CD4-positive, alpha-beta T cell treated with Interleukin-21 for 1 hour (primary cell): ENCODE measurements at places on chromosomes 7 and 10.

DNA sequence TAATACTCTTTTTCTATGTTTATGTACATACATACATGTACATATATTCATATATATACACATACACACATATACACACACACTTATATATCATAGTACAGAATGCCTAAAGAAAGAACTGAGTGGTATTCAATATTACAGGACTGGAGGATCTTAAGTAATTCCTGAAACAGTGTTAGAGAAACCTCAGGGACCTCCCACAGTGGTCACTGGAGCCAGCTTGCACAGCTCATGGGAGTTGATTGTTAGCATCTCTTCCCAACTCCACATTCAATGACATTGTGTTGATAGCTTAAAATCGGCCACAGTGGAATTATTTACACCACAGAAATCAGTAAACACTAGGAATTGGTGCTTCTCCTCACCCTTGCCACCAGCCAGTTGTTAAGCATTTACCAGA is 6.0 kb downstream of the LRRC17 start:
- no peak for DNase-seq

DNA sequence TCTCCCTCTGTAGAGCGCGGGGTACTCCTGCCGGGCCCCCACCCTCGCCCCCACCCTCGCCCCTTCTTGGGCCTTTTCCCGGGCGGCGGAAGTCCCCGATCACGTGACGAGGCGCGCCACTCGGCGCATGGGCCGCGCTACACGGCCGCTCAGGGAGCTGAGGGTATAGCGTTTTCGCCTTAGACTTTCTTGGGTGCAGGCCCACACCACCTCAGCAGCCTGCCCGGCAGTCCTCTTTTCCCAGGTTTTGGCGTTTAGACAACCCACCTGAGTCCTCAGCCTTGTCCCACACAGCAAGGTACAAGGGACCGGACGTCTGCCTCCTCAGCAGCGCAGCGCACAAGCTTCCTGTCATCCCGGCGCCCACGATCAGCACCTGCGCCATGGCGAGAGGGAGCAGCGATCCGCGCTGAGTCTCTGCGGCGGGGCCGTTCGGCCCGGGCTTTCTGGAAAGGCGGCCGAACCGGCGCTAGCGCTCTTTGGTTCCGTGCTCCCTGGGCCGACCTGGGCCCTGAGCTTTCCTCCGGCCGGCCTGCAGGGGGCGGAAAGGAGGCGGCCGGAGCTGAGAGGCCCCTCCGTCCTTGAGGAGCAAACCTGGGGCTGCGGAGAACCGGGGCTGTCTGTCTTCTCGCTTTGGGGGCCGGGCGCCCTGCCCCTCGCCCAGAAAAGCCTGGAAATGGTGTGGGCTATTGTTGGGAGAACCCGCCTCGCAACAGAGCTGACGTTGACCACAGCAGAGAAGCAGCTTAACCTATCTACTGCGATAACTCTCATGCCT is at the start of gene RNLS:
RNLS (minus strand) TSS at position 513 of the 778 bp plus-strand sequence.
- peak; percentile 74 for DNase-seq

- DNase-seq = no peak
Measured at GRCh38 chr7:6640246-6640721, 3.2 kb downstream of the ZNF316 start.

DNA sequence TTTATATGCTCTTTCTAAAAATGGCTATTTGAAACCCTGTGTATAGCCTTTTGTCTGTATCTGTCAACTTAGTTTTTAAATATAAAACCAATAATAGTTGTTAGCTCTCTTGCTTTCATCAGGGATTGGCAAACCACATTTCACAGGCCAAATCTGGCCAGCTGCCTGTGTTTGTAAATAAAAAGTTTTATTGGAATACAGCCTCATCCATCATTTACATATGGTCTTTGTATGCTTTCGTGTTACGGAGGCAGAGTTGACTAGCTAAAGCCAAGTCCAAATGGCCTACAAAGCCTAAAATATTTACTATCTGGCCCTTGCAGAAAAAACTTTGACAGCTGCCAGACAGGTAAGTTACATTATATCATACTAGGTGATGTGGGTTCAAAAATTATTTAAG is 235.0 kb downstream of the BICC1 start:
- no peak for DNase-seq

- DNase-seq = no peak
Measured at GRCh38 chr10:1358860-1359625, 302.9 kb downstream of the WDR37 start.

- no peak for DNase-seq
Measured at GRCh38 chr7:80047032-80047431, 87.6 kb upstream of the GNAI1 start.

- DNase-seq = no peak
Measured at GRCh38 chr7:80134115-80134535, 506 bp upstream of the GNAI1 start.

GRCh38 chr7:102834999-102835398 is 77.8 kb upstream of the LRRC17 start:
- DNase-seq = no peak

- no peak for DNase-seq
Measured at GRCh38 chr7:110448918-110449317, 642.0 kb upstream of the LRRN3 start.

GRCh38 chr7:114026486-114027089 is 107.8 kb upstream of the PPP1R3A start:
- DNase-seq = peak; percentile 70

DNA sequence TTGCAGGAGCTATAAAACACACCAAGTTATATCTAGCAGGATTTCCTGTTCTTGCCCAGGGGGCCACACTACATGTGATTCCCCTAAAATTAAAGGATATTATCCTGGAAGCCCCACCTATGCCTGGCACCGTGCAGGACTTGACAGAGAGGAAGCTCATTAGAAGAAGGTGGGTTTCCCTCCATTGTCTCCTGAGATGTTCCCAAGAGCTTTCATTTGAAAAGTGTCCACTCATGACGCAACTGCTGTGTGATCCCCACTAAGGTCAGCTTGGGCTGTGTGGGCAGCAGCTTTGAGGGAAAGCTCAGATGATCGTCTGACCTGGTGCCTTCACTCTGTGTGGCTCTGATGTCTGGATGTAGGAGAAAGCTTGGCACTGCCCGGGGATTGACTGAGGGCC is 53.5 kb downstream of the RAMP3 start:
- DNase-seq = no peak

- no peak for DNase-seq
Measured at GRCh38 chr7:101722247-101722646, 93.2 kb upstream of the MYL10 start.

DNA sequence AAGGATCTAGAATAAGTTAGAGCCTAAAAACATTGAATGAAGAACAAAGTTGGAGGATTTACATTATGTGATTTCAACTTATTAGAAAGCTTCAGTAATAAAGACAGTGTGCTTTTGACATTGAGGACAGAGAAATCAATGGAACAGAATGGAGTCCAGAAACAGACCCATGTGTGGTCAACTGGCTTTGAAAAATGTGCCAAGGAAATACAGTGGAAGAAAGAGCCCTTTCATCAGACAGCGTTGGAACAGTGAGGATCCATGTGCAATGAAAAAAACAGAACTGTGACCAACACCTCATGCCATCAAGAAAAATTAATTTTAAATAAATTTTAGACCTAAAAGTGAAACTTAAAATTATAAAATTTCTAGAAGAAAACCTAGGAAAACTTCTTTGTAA is 50.6 kb upstream of the LRRC18 start:
- DNase-seq = no peak

- DNase-seq = no peak
Measured at GRCh38 chr7:3780525-3780924, 479.5 kb downstream of the SDK1 start.

GRCh38 chr10:79412516-79412915 is 32.9 kb downstream of the ZCCHC24 start:
- no peak for DNase-seq

DNA sequence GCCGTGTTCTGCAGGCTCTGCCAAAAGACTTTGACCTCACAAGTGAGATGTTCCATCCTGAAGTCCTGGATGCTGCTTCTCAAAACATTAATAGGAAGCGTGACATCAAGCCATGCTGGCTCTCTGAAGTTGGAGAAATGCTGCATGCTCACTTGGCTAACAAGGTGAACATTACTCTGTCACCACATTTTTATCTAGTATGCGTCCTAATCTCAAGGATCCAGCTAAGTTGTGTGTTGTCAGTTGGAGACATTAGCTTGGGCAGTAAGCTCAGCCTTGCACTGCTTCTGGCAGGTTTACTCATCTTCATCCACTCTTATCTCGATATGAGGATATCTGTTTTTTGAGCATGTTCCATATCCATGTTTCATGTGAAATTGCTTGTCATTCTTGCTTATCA is 165.2 kb downstream of the SDK1 start:
- DNase-seq = no peak

DNA sequence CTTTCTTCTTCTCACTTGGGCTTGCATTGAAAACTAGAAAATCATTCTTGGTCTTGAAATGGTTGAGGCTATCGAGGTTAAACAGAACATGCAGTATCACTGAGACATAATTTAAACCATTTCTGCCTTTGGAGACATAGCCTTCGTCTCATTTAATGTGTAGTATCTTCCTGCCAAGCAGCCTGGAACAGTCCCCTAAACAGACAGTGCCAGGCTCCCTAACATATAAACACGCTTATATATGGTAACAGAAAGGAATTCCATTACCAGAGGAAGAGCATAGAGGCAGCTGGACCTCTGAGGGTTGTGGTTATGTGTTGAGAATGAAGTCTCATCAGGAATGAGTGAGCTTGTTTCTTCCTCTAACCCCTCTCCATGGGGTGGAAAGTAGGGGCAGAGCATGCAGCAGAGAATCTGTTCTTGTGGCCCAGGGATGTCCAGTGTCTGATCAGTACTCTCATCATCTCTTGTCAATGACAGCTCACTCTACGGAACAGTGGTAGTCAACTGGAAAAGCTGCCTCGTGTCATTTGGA is 11.2 kb downstream of the CACNB2 start:
- DNase-seq = no peak

GRCh38 chr7:28937103-28937502 is 21.0 kb downstream of the TRIL start:
- no peak for DNase-seq

DNA sequence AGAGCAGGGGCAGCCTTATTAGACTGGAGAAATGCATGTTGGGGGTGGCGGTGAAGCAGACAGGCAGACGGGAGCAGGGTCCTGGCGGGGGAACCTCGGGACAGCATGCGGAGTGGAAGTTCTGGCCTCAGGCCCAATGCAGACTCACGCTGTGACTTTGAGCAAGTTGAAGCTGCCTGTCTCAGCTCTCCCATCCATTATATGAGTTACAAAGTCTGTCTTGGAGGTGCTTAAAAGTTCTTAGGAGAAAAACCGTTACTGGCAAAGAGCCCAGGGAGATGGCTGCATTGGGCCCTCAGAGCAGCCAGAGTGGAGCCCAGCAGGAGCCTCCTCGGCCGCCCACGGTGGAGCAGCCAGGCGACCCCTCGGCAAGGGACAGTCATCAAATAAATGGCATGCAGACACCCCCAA is 509.5 kb downstream of the PLXNA4 start:
- DNase-seq = no peak

GRCh38 chr10:59865101-59865500 is 41.3 kb downstream of the CCDC6 start:
- DNase-seq = peak; percentile 41

GRCh38 chr10:76035206-76036110 is 604.0 kb downstream of the LRMDA start:
- DNase-seq = no peak

DNA sequence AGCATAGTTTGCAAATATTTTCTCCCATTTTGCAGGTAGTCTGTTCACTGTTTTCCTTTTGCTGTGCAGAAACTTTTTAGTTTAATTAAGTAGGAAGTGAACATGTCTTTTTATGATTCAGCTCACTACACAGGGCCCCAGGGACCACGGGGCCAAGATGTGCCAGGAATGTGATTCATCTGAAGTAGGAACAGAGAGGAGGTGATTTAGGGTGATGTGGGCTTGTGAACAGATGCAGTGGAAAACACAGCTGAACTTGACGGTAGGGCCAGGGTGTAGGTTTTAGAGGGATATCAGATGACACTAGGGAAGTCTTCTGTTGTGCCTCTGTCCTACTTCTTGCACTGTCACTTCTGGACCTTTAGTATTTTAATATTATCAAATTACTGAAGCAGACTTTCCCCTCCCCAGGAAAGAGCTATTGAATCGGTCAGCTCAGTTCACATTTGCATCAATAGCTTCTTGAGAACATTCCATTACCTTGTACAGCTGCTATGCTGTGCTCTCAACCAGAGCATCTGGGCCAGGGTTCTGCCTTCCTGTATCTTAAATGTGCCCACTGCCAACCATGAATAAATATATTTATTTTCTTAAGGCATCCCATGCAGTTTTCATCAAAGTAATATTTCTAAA is 96.9 kb downstream of the OSBPL3 start:
- DNase-seq = no peak

GRCh38 chr7:112533591-112533990 is 52.8 kb downstream of the LSMEM1 start:
- DNase-seq = no peak
